DMS153 (cell line): ENCODE measurements at places on chromosomes 5 and 9.

DNA sequence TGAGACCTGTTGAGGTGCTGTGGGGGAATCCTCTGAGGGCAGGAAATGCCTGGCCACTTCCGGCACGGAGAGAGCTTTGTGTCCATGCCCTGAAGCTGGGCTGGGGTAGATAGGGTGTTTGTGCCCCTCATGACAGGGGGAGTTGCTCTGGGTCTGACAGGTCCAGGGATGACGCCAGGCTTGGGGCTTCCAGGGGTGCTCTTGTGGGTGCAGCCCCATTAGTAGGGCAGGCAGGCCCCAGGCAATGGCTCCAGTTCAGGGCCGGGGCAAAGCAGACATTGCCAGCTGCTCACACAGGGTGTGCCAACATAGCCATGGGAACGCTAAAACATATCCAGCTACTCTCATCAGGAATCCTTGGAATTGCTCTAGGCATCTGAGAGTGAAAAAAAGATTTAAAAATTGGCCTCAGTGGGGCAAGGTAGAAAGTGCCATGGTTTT, 21.1 kb downstream of the PITX1 start:
- DNase-seq, result no peak

DNA sequence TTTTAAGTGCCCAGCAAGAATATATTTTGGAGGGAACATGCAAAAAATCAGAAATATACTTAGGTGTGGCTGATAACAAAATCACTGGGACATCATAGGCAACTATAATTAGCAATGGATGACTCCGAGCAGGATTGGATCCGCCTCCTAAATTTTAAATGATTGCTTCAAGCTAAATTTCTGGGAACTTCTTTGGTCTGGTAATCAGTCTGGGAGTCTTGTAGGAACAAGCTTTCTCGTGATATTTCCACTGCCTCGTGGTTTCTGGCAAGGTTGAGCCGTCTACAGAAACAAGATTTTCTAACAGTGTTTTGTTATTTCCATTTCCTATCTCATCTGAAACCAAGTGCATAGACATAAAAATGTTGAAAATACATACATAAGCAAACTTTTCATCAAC, 232.6 kb downstream of the BNC2 start:
- no peak for DNase-seq

- DNase-seq, result no peak
These were observed 157.5 kb downstream of the COMMD10 start for GRCh38 chr5:116242343-116242742.

DNA sequence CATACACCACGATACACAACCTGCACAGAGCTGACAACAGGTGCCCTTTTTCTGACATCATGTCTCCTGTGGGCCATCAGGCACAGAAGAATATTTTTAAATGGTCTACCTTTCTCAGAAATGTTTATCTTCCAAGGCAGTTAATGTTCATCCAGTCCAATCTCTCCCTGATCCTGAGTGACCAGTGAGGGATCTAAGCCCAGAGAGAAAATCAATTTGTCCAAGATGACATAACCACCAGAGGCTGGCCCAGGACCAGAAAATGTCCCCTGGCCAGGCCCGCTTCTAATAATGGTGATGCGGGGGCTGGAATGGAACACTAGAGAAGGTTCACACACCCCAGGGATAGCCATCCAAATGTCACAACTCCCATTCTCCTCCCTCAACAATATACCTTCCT, 357.9 kb upstream of the KIF2A start:
- no peak for DNase-seq

DNA sequence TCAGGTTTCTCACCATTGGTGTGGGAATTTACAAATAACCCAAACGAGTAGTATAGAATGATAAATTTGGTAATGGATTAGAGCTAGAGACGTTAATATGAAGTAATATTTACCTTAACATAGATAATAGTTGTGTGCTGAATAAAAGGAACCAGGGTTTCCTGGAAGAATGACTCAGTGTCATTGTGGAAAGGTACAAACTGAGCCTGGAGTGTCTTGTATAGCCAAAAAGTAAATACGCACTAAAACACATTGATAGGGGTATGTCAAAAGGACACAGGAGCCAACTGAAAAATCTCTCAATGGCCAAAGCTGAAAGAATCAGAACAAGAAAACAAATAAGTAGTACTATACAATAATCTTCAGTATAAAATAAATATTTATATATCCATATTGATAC, 363.5 kb downstream of the SLCO4C1 start:
- peak; percentile 76 for DNase-seq

DNA sequence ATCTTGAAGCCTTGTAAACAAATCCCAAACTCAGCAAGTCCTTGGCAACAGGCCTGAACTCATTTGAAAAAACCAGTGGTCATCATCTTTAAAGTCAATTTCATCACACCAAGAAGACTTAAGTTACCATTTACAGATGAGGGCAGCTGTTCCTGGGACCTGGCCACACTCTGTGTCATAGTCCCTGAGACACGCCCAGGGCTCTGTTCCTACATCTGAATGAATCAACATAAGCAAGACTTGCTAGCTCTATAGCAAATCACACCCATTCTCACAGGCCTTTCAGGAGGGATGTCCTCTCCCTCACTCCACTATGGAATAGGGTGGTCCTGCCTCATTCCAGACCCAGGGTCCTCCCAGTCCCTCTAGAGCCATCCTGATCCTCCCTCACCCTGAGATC, 142.8 kb downstream of the NSG2 start:
- DNase-seq, result no peak

GRCh38 chr5:179323026-179323870, 22.0 kb downstream of the ADAMTS2 start:
- DNase-seq, result no peak

- no peak for DNase-seq
These were observed 142.4 kb upstream of the GRAMD2B start for GRCh38 chr5:126280846-126281245.

DNA sequence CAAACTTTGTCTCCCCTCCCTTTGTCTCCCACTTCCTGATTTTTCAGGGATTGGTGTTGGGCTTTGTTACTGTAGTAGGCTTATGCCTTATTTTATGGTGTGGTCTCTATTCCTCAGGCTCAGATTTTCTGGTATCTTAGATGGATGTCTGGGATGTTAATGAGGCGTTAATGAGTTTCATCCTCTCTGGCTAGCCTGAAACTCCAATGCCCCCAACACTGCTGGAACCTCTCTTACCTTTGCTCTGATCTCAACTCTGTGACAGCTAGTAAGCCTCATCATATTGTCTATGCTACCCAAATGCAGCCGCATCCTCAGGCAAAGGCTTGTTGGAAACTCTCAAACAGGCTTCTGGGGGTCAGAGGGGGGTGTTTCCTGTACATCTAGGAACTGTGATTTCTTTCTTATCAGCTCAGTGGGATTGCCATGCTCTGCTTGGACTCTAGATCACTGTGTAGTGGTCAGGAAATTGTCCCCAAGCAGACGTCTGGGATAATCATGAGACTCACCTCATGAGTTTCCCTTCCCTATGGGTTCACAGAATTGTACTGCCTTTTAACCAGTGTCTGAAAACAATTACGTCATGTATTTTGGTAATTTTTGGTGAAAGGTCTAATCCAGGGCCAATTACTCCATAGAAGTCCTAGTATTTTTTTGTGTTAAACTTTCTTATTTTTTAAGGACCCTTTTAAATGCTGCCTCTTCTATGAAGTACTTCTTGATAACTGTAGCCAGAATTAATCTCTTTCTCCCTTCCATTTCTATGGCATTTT, 88.8 kb upstream of the TRPC7 start:
- no peak for DNase-seq

GRCh38 chr5:131944702-131945550, 537 bp downstream of the MEIKIN start:
- DNase-seq, result no peak

DNA sequence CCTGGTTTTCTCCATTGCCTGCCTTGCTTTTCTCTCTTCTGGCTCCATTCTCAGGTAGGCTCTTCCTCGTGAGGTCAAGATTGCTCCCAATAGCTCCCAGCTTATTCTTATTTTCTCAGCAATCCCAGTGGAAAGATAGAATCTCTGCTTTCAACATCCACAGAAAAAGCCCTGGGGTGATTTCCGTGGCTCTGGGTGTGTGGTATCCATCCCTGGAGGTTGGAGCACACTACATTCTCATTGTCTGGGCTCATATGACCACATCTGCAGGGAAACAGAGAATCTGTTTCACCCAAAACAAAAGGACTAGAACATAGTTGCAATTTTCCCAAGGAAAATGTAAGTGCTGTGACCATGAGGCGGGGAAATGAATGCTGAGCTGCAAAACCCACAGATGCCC, 236.0 kb downstream of the TENT4A start:
- DNase-seq, result no peak

GRCh38 chr9:104107799-104108198, 13.7 kb downstream of the SMC2 start:
- DNase-seq, result no peak

DNA sequence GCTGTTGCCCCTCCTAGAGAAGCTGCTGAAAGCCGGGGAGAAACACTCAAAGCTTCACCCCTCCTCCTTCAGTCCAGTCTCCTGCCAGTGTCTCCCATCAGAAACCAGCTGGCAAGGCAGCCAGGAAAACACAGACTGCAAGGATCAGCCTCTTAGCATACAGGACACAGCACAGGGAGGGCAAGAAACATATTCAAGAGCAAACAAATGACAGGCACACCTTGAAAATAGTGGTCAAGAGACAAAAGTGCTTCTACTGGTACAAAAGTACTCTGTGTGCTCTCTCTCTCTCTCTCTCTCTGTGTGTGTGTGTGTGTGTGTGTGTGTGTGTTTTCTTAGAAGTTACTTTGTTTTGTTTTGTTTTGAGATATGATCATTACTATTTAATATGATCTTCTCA, 227.2 kb downstream of the RAB3C start:
- no peak for DNase-seq

GRCh38 chr9:105245029-105245890, 809 bp downstream of the SLC44A1 start:
- DNase-seq, result peak; percentile 78

GRCh38 chr9:116355153-116355921, 201.7 kb downstream of the PAPPA start:
- DNase-seq, result peak; percentile 90

DNA sequence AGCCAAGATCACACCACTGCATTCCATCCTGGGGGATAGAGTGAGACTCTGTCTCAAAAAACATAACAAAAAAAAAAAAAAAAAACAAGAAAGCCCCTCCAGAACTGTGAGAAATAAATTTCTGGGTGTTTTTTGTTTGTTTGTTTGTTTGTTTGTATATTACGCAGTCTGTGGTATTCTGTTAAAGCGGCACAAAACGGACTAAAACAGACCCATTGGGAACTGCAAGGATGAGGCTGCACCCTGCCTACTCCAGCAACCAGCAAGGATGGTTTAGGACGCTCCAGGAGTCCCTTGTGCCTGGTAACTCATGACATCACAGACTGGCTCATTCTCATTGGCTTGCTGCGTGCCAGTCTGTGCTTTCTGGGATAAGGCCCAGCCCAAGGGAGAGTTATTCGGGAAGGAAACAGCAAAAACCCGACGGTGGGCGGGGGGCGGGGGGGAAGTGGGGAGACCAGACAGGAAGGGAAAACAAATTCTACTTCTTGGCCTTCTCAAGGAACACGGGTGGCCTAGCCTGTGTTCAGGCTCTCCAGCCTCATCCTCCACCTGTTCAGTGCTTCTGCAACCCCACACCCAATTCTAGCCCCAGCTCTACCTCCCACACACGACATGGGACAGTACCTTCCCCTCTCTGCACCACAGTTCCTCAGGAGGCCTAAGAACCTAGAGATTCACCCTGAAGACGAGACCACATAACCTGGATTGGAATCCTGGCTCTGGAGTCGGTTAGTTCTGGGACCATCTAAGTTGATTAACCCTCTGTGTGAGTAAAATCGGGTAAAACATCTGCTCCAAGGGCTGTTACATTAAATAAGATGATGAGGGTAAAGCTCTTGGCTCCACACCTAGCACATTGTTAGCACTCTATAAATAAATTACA, 2.8 kb downstream of the CD74 start:
- DNase-seq, result peak; percentile 49

- no peak for DNase-seq
These were observed 77.4 kb downstream of the ATPSCKMT start for GRCh38 chr5:10172247-10172646.

DNA sequence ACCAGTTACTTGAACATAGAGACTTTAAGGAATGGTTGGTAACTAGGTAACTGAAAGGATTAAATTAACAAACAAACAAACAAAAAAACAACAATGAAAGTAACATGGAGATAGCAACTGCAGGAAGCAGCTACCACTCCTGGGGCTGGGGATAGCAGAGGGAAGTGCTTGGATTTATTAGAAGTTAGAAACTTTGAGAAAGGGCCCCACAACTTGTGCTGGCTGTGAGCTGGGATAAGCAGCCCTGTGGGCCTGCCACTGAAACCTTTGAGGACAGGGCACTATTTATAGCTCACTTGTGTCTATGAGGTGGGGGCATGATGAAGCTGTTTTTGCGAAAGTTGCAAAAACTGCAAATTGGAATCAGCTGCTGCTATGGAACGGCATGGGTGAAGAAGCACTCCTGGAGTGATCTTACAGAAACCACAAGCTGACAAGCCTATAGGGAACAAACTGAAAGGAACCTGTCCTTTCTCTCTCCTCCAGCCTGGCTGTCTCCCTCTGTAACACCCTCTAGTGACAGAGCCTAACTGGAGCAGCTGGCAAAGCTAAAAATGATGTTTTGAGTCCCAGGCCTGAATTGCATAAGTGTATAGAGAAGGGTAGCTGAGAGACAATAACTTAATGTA, 91.4 kb upstream of the RANBP6 start:
- DNase-seq, result peak; percentile 44

DNA sequence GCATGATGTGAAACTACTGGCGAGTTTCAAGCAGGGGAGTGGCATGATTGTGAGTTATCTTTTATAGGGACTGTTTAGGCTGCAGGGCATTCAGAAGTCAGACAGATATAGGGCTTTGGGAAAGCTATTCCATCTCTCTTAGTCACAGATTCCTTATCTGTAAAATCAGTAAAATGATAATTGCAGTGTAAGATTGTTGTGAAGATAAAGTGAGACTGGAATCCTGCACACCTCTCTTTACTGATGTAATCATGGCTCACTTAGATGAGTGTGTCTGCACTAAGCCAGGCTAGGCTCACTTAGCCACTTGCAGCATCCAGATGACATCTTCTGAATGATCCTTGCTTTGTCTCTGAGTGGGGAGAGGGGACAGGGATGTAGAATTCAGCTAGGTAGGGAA, 81.8 kb upstream of the MAMDC2 start:
- no peak for DNase-seq

GRCh38 chr9:114930056-114930812, at the start of gene TNFSF8:
TSS of gene TNFSF8 (minus strand) at chr9:114930591. CDS start at chr9:114930303, 288 bp downstream.
- DNase-seq, result no peak

DNA sequence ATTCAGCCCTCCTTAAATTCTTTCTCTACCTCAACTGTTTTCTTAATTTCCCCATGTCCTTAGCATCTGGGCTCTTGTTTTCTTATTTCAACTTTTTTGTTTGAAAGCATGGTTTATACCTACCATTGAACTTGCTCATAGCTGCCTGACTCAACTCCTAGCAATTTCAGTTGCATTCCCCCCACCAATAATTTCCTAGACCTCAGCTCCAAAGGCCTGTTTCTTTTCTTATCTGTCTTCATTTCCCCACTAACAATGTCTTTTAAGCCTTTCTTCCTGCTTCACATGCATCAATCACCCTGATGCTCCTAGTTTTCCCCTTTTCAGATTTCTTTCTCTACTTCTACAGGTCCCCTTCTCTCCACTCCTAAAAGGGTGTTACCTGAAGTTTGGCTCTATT, 129.7 kb upstream of the PDE4D start:
- DNase-seq, result no peak

- no peak for DNase-seq
These were observed 279.1 kb downstream of the TLE1 start for GRCh38 chr9:81410201-81410600.

GRCh38 chr9:74496819-74497747, at the start of gene RORB:
TSS of gene RORB (plus strand) at chr9:74497335. CDS start at chr9:74497977, 642 bp downstream.
- DNase-seq, result peak; percentile 4
